BJ (cell line): ENCODE measurements at places on chromosomes 11 and 22.

- no peak for DNase-seq
Observed at GRCh38 chr22:29215012-29215860, 9.5 kb downstream of the EMID1 start.

DNA sequence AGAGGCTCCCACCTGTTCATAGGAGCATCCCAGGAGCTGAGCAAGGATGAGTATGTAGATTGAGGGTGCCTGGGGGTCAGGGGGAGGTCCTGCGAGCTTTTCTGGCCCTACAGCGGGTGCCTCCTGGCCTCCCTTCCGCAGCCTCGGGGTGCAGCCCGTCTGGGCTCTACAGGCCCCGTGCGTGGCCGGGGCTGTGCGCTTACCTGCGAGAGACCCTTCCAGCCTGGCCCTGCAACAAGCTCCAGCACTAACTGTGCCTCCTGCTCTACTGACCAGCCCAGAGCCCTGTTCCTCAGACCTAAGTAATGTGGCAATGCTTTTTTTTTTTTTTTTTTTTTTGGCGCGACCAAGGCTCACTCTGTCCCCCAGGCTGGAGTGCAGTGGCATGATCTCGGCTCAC, 1129.1 kb downstream of the BRD1 start:
- no peak for DNase-seq

GRCh38 chr22:19852177-19852781, 2.4 kb downstream of the GNB1L start:
- no peak for DNase-seq

DNA sequence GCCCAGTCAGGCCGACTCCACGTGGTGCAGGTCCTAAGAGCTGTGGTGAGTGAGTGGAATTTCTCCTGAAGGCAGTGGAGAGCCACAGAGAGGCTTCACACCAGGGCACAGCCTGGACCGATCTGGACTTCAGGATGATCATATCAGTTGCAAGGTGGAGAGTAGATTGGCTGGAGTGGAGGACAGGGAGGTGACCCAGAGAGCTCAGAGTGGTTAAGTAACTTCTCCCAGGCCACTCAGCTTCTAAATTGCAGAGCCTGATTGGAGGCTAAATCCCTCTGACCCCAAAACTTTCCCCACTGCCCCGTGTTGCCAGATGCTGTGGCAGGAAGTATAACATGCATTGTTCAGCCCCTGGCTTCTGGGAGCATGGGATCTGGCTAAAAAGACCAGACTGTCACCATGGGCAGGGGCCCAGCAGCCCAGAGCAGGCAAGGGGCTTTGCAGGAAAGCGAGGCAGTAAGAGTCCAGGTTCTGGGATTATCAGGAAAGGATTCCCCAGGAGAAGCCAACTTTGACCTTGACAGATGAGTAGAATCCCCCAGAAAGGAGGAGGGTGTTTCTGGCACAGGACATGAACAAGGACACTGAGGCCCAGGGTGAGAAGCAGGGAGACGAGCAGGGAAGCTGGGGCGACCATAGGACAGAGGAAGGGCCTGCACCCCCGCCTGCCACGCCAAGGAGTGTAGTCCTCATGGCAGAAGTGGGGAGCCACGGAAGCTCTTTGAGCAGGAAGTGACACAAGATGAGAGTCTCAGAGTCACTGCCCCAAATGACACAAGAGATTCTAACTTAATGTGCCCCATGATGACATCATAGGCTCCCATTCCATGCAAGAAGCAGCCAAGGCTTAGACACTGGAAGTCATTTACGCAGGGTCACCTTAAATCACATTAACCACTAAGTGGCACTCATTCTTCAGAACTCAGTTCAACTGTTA, 4.8 kb downstream of the SLC35C1 start:
- DNase-seq: no peak

- no peak for DNase-seq
Observed at GRCh38 chr11:126597041-126597440, 241.6 kb downstream of the ST3GAL4 start.
